ENCODE measurements at places on chromosomes 1 and 21.
A peak's percentile ranks its signal among the peaks of the same experiment; 100 is the strongest.

DNA sequence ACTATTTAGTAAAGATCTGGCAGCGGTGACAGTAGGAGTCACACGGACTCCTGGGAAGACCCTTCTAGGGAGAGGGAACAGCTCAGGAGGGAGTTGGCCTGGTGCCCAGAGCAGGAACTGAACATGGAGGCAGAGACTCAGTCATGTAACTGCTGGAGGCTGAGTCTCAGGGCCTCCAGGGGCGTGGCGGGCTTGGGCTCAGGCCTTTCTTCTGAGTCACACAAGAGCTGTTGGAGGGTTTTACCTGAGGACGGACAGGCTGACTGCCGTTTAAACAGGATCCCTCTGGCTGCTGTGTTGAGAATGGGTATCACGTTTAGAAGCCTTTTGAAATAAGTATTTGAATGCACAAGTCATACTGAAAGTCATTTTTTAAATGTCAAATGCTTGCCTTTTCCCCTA is 7.2 kb upstream of the ETS2 start:
- no peak for DNase-seq

- DNase-seq = peak; percentile 19
Measured at GRCh38 chr1:227889047-227889862, 58.5 kb downstream of the WNT9A start.

GRCh38 chr1:86226204-86226603 is 69.6 kb upstream of the COL24A1 start:
- no peak for DNase-seq

- no peak for DNase-seq
Measured at GRCh38 chr1:230382001-230382491, 44.1 kb downstream of the PGBD5 start.

- DNase-seq = no peak
Measured at GRCh38 chr1:101344745-101345144, 107.9 kb downstream of the S1PR1 start.

- DNase-seq = no peak
Measured at GRCh38 chr1:6834366-6834765, 49.1 kb downstream of the CAMTA1 start.

- no peak for DNase-seq
Measured at GRCh38 chr1:37998913-37999429, 6.3 kb downstream of the FHL3 start.

GRCh38 chr1:31708324-31708723 is 4.5 kb upstream of the COL16A1 start:
- DNase-seq = no peak

GRCh38 chr1:44682883-44683265 is 8.4 kb downstream of the ARMH1 start:
- DNase-seq = no peak

DNA sequence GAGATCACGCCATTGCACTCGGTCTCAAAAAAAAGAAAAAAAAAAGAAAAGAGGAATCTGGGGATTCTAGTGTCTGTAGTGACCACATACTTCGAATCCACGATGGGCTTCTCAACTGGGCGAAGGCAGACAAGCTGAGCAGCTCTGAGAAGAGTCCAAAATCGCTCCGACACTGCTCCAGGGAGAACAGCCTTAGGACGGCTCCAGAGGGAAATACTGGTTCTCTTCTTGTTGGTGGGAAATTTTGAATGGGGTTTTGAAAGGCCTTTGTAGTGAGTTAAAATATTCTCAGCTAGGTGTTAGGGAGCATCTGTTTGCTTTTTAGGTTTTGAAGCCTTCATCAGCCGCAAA is 18.3 kb upstream of the HJV start:
- no peak for DNase-seq

DNA sequence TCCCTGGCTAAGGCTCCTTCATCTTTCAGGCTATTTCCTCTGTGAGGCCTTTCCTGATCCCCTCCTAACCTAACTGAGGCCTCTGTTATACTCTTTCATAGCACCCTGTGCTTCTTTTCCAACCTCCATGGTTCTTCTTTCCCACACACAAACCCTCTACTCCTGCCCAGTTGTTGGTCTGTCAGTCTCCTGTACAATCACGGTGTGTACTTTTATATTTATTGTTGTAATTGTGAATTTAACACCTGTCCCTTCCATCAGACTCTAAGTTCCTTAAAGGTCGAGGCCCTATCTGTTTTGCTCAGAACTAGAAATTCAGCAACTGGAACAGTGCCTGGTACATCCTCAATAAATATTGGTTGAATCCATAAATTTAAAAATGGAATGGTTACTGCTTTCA is 100.2 kb upstream of the KCNE2 start:
- no peak for DNase-seq

GRCh38 chr1:164440232-164440631 is 118.8 kb upstream of the PBX1 start:
- DNase-seq = no peak

DNA sequence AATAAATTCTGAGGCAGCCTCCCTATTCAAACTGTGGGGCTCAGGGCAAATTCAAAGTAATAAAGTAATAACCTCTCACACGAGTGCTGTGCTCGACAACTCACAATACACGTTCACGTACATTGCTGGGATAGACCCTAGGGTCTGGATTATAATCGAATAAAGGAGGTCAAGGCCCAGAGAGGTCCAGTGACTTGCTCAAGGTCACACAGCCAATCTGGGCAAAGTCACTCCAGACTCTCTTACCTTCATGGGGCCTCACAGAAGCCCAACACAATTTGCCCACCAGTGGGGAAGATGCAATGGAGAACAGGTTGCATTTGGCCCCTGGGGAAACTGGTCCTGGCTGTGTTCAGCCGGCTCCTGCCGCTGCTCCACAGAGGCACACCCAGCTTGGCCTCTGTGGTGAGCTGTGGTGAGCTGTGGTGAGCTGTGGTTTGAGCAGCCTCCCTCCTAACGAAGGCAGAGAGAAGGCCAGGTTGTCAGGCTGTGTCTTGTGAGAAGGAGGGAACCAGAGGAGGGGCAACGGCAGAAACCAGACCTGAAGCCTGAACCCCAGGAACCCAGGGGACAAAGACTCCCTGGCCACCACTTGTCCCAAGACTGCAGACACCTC is 35.1 kb downstream of the NUAK2 start:
- DNase-seq = peak; percentile 90

DNA sequence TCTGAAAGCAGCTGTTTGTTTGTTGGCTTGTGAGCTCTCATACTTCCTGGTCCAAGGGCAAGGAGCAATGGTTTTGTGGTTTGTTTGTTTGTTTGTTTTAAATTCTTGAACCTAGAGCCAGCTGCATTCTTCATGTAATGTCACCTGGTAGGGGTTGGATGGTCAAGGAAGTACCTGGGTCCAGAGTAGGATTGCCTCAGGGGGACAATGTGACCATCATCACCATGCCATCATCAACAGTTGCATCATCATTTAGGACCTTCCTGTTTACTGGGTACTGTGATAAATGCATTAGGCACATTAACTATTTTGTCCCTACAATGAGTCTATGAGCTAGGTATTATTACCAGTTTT is 14.7 kb upstream of the MYOG start:
- DNase-seq = no peak

GRCh38 chr1:207313131-207313530 is 8.3 kb upstream of the CD55 start:
- DNase-seq = no peak

- DNase-seq = no peak
Measured at GRCh38 chr1:79920960-79921669, 914.6 kb upstream of the ADGRL4 start.

GRCh38 chr1:231841616-231842344 is 215.2 kb downstream of the DISC1 start:
- DNase-seq = no peak

- no peak for DNase-seq
Measured at GRCh38 chr1:160807247-160807646, 11.3 kb downstream of the LY9 start.

DNA sequence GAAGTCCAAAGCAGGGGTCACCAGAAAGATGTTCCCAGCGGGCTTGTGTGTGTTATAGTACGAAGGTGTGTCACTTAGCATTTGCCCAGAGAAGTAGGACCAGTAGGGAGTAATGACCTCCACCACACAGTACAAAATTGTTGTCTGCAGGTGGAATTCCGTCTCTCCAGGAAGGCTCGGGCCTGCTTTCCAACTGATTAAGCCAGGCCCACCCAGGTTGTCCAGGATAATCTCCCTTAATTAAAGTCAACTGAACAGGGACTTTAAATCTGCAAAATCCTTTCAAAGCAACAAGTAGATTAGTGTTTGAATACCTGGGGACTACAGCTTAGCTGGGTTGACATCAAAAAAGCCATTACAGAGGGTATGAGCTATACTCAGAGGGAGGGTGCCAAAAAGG is 131.3 kb downstream of the BACH1 start:
- no peak for DNase-seq

- no peak for DNase-seq
Measured at GRCh38 chr1:9080705-9081291, 11.4 kb upstream of the SLC2A5 start.

GRCh38 chr1:158458263-158458662 is 3.4 kb upstream of the OR10K1 start:
- DNase-seq = no peak

DNA sequence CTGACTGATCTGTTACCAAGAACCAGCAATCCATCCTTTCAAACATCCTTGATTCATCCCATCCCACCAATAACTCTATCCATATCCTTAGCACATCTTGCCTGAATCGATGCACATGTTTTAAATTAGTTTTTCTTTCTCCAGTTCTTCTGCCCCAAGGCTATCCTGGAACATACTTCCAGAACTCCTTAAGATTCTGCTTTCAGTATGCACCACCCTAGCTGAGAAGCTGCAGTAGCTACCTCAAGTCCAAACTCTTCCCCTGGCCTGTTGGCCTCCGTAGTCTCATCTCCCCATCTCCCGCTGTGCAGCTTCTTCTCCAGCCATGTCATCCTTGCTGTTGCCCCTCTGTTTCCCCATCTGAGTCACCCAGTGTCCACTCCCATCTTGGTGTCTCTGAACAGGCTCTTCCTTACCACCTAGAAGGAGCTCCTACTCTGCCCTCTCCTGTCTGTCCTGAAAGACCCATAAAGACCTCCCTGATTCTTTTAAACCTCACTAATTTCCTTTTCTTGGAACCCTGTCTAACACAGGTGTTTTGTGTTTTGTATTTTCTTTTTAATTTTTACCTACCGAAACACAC is 108.0 kb downstream of the SGIP1 start:
- no peak for DNase-seq

DNA sequence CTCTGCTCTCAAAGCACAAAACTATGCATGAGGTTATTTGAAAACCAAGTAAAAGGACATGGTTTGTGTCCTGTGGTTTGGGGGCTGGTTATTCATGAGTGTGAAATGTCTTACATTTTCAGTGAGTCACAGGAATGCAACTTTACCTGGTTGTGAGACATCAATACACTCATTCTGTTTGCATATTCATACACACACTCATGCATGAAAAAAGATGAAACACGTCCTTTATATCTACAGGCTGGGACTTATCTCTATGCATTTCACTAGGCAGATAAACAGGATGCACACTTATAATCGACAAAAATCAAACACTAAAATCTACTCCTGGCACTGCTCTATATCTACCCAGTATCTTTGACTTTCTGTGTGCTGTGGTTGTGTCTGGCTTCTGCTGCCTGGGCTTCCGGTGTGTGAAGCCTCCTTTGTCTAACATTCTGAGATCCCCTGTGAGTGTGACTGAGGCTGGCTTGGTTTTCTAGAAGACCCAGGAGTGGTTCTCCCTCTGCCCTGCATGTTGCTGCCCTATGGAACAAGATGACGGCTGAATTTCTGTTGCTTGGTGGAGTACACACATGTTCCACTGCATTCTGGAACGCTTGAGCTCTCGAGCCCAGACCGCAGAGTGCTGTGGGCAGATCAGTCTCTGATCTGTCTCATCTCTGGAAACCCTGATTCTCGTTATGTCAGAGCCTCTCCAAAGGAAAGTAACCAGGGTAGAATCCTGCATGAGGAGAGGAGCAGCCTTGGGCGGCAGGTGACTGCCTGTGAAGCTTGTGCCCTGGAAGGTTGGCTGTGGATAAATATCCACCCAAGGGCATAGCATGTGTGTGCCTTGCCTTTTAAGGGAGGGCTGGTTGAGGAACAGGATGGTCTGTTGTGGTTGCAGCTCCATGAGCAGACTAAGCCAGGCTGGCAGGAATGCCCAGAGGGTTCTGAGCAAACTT is 19.7 kb upstream of the FASLG start:
- DNase-seq = peak; percentile 84

Data from activated naive CD4-positive, alpha-beta T cell treated with anti-CD3 and anti-CD28 coated beads, Interleukin-2, amount 10 ng/mL, durations not matched to agents 7 days and 5 days (primary cell).